ENCODE measurements at places on chromosomes 12 and 14. TPM values are rescaled to one million over a fixed set of nuclear protein-coding genes. Genes with fewer than 3 reads are reported as not detected.

Gene MYH6
- total RNA-seq, result not detected

DNA sequence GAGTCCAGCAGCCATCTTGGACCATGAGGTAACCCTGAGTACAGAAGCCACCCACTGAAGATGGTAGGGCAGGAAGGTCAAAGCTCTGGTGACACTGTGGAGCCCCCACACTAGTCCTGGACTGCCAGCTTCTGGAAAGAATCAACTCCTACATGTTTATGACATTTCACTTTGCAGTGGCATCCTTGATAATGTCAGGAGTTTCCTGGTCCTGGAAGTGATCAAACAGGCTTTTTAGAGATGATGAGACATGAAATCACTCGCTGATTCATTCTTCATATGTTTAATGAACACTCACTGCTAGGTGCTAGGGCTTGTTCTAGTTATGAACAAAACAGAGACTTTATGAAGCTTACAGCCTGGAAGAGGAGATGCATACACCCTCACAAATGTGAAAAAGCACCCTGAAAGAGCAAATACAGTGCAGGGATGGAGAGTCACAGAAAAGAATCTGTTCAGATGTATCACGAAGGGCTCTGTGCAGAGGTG lies 15.8 kb upstream of the HNF1A start:
- no peak for DNase-seq

GRCh38 chr12:64299628-64300027 lies 77.5 kb upstream of the KICS2 start:
- no peak for DNase-seq

DNA sequence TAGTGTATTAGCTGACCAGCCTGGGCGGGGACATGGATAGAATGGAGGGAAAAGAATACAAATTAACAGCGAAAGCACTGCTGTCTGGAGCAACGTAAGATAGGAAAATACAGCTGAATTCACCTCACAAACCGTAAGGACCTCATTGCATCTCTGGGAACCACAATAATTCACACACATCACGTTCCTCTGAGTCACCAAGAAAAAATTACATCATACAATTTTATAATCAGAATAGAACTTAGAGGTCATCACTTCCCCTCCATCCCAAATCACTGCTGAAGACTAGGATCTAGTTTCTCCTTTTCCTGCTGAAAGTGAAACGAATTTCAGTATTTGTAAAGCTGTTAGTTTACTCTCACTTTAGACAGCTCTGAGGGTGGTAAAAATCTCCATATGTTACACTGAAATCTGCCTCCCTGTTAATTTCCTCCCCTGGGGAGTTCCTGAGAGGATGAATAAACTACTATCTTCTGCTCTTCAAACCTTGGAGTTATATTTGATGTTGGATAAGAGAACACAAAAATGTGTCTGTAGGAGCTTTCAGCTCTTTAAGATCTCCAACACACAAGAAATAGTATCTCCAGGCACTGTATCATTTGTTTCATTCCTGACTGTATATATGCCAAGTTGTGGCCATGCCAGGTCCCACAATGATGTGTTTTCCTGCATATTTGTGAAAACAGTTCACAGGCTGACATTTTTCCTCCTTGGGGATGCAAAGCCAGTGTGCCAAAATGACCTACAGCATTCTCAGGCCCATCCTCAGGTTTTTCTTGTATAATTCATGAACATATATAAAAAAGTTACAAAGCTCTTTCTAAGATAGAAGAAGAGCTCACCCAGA lies 63.8 kb upstream of the SSTR1 start:
- no peak for DNase-seq

Gene CCDC196
- not detected for total RNA-seq

- no peak for DNase-seq
Observed at GRCh38 chr14:91996948-91997371, 42.9 kb downstream of the TRIP11 start.

Gene IL22
- not detected for total RNA-seq

Gene SYCP3
- not detected for total RNA-seq

Gene BBOF1
- 3.4 TPM for total RNA-seq

DNA sequence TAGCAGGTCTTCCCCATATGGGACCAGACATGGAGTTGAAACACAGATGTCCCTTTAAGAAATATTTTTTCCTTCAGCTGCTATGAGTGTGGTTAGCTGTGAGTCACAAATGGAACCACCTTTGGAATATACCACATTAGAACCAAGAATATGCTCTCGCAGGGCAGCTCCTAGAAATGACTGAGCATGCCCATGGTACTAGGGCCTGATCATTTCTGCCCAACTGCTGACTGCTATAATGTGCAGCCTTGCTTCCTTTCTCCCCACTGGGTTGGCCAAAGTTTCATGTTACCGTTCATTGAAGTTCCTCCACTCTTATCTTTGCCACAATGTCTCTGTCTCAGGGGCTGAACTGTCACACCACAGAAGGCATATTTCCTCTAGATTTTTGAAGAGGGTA lies 1074.6 kb downstream of the FLRT2 start:
- no peak for DNase-seq

- DNase-seq, result no peak
Observed at GRCh38 chr12:95060951-95061350, 12.5 kb downstream of the NR2C1 start.

DNA sequence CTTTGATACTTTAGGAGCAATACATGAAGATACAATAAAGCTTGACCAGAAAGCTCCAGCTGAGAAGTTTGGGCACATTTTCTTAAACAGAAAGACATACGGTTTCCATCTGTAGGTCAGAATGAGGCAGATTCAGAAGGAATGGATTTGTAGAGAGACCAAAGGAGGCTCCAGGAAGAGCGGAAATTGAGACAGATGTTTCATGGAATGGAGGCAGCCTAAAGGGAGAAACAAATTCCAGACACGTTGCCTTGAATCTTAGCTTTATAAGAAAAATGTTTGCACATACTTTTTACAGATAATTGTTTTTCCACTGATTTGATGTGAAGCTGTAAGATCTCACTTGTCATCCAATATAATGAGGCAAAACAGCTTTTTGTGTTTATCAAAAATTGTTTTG lies 24.8 kb downstream of the EPYC start:
- DNase-seq, result no peak

All from suprapubic skin (tissue), 4 donors.